ENCODE measurements at places on chromosomes 5 and 9.
A peak's percentile ranks its signal among the peaks of the same experiment; 100 is the strongest.

GRCh38 chr5:54883374-54884194, 101.8 kb downstream of the ESM1 start:
- no peak for DNase-seq

DNA sequence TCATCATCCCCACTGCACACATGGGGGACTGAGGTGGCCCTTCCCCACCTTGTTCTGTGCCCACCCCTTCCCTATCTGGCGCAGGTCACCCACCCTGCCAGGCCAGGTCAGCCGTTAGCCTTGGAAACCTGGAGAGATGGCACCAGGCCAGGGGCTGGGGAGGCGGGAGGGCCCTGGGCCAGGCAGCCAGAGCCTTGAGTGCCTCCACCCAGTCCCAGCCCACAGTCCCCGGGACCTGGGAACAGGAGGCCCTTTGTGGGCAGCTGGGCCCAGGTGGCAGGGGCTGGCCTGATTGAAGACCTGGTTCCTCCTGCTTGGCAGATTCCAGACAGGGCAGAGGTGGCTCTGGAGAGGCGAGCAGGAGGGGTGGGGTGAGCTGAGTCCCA, 70.6 kb downstream of the LRSAM1 start:
- DNase-seq: no peak

GRCh38 chr9:128061275-128061960, 5.7 kb downstream of the NAIF1 start:
- no peak for DNase-seq

- no peak for DNase-seq
Observed at GRCh38 chr5:14097998-14098471, 45.1 kb upstream of the TRIO start.

DNA sequence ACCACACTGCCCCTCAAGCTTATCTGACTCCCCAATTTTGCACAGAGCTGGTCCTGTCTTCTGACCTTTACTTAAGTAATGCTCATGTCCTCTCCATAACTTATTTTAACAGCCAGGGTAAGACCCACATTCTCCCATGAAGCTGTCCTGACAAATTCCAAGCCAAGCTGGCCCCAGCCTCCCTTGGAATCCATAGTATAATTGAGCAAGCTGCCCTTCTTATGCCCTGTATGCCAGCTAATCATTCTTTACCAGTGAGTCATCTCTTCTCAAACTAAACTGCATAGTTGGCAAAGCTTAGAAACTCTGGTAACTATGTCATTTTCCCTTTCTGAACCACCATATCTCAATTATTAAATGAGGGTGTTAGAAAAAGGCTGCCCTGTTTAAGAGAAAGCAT, 92.4 kb downstream of the NFIB start:
- no peak for DNase-seq

DNA sequence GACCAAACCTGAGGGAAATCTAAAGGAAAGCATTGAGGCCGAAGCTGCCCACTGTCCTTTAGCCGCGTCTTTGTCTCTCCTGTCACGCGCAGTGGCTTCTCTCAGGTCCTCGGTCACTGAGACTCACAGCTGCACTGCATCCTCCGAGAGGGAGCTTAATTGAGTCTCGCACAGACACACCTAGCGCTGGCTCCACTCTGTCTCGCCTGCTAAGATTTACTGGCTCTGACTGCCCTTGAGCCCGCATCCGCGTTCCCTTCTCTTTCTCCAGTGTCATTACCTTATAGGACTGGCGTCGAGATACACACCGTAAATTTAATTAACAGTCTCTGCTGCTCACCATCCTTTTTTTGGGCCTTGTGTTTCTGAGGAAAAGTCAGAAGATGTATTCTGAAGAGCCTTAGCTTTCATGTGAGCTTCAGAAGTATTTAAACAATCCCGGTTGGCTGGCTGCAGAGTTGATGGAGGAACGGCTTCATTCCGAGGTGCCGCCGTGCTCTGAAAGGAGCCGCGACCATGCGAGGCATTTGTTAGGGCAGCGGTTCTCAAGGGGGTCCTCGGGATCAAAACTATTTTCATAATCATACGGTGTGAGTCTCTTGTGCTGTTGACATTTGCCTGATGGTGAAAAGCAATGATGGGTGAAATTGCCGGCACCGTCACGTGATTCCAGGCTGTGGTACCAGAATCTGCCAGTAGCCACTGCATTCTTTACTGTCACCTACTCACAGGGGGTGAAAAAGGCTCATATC, 58.3 kb downstream of the GPR107 start:
- DNase-seq: no peak

DNA sequence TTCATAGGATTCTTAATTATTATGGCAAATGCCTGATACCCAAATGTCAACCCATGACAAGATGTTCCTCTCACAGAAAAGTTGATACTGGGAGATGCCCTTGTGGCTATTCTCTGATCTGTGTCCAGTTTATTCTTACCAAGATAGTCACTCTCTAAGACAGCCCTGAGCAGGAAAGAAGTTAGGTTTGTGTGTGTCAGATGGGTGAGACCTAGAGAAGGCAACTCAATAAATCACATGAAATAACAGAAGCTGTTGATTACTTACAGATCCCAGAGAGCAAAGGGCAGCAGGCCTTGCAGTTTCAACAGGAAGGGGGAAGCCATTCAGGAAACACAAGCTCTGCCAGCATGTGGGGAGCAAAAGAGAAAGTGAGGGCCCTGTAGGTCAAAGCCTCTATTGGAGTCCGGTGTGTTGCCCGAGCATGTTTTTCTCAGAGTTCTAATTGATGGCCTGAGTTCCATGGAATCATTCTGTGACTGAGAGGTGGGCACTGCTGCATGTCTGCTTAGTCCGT, 1193.7 kb upstream of the CDH18 start:
- DNase-seq: no peak

GRCh38 chr9:135959814-135960213, 1.4 kb downstream of the UBAC1 start:
- no peak for DNase-seq

DNA sequence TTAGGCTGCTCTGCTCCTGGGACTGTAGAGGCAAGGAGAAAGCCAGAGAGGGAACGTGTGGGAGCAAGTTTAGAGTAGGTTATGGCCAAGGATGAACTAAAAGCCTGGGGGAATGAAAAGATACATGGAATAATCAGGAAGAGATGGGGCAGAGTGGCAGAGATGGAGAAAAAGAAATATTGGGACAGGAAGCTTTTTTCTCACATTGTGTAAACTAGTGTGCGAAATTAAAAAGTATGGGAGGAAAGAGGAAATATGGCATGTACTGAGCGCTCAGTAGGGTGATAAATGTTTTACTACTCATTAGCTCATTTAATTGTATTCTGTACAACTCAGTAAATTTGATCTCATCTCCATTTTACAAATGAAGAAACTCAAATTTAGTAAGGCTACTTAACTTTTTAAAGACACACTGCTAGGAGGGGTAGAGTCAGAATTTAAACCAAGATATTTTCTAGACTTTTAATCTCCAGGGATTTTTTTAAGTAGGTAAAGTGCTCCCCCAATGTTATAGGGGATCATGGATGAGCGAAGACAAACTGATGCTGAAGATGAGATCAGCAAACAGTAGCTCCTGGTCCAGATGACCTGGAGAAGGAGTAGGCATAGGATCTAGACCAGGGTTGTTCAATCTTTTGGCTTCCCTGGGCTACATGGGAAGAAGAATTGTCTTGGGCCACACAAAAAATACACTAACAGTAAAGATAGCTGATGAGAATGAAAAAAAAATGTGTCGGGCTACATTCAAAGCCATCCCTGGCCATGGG, 30.8 kb downstream of the ALDH1A1 start:
- no peak for DNase-seq

GRCh38 chr9:129834489-129835127, 467 bp downstream of the C9orf78 start:
- DNase-seq: peak; percentile 35

- no peak for DNase-seq
Observed at GRCh38 chr5:160188141-160189015, 40.9 kb upstream of the FABP6 start.

- DNase-seq: no peak
Observed at GRCh38 chr5:74870299-74871067, 4.3 kb upstream of the FAM169A start.

GRCh38 chr9:130426883-130427282, 17.9 kb upstream of the ASS1 start:
- no peak for DNase-seq

- DNase-seq: no peak
Observed at GRCh38 chr9:114390952-114391351, 3.2 kb upstream of the AKNA start.

DNA sequence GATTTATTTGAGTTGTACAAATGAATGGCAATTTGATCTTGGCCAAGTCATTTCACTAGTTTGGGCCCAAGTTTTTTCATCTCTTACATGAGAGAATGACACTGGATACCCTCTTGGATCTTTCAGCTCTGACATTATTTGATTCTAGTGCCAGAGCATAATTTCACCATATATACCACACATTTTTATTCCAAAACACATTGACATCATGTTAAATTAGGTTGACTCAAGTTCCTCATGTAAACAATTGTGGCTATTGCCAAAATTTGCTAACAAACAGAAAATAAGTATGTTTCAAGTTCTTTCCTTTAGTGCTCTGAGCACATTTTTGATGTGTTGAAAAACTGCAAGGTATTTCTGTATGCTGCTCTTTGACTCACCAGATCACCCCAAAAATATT, 375.8 kb downstream of the ZNF608 start:
- DNase-seq: no peak

GRCh38 chr5:55113327-55113726, 10.9 kb downstream of the GZMA start:
- DNase-seq: no peak

GRCh38 chr9:123832858-123833650, 96.9 kb downstream of the DENND1A start:
- DNase-seq: no peak

- no peak for DNase-seq
Observed at GRCh38 chr5:91257301-91257700, 125.8 kb downstream of the ARRDC3 start.

DNA sequence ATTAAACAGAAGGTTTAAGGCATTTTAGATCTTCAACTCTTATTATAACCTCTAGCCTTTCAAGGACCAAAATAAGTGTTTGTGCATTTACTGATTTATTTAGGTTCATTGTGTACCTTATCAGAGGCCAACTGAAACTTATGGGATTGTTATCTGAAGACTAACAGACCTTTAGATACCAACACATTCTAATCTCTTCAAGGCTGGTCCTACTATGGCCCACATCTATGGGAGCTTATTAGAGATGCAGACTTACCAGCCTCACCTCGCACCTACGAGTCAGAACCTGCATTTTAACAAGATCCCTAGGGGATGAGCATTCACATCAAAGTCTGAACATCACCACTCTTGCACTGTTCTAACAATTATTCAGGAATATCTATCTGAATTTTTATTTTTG, 1.9 kb downstream of the IARS1 start:
- no peak for DNase-seq

DNA sequence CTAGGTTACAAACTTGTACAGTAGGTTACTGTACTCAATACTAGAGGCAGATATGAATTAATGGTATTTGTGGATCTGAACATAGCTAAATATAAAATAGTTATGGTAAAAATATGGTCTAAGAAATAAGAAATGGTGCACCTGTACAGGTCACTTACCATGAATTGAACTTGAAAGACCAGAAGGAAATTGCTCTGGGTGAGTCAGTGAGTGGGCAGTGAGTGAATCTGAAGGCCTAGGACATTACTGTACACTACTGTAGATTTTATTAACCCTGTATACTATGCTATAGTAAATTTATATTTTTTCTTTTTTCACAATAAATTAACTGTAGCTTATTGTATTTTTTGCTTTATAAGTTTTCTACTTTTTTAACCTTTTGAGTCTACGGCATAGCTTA, 1020.4 kb downstream of the CDH18 start:
- no peak for DNase-seq

- DNase-seq: no peak
Observed at GRCh38 chr9:5854063-5854790, 21.3 kb upstream of the ERMP1 start.

DNA sequence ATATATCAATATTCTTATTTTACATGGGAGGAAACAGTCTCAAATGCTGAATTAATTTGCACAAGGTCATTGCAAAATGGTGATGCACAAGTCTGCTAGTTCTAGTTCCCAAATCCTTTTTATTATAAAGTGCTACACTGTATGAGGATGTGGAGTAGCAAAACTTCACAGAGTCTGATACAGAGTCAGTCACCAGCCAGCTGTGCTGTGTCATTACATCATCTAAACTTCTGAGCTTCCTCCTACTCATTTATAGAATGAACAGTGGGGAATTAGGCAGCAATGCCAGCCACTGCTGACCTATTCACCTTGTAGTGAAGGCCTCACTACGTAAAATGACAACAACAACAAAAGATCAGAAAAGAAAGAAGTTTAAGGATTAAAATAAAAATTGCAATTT, 357.8 kb downstream of the TMEM167A start:
- no peak for DNase-seq

DNA sequence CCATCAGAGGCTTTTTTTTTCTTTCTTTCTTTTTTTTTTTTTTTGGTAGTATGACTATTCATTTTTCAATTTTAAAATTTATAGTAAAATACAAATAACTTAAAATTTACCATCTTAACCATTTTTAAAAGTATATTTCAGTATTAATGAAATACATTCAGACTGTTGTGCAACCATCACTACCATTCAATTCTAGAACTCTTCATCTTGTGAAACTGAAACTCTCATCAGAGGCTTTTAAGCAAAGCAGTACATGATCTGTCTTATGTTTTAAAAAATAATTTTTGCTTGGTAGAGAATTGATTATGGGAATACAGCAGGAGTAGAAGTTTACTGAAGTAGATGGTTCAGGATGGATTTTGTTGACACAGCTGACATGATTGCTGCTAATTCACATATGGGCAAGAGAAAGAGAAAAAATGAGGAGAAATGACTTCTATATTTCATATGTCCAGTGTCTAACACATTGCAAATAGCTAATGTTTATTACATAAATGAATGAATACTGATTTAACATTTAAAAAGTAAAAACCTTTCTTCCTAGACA, 13.4 kb downstream of the ELOVL7 start:
- DNase-seq: no peak

GRCh38 chr5:174251305-174252000, 205.9 kb downstream of the NSG2 start:
- DNase-seq: no peak

GRCh38 chr5:91178461-91178860, 204.7 kb downstream of the ARRDC3 start:
- no peak for DNase-seq

- DNase-seq: no peak
Observed at GRCh38 chr9:16001856-16002255, 449.0 kb downstream of the CCDC171 start.

- no peak for DNase-seq
Observed at GRCh38 chr5:112366987-112367386, 52.1 kb downstream of the EPB41L4A start.

DNA sequence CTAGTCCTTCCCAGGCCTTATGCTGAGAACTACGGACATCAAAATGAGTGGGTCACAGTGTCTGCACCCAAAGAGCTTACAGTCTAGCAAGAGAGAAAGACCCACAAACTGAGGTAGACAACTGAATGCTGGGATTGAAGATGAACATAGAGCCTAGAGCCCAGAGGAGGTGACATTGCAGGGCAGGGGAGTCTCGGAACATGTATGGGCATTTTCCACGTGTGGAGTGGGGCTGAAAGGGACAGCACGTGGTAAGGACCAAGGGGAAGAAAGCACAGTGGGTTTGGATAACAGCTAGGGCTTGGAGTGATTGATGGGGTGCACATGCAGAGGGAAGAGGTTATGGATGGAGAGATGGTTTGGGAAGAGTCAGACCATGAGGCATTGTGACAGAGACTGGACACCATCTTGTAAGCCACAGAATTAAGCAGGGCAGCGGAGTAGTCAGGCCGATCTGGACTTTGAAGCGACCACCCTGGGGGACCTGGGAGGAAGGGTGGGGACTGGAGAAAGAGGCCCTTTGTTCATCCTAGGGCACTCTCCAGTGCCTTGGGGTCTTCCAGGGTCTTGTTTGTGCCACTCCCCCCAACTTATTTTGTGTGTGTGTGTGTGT, 47.5 kb upstream of the SH3PXD2B start:
- no peak for DNase-seq
